ENCODE measurements at places on chromosomes 1 and 21.

DNA sequence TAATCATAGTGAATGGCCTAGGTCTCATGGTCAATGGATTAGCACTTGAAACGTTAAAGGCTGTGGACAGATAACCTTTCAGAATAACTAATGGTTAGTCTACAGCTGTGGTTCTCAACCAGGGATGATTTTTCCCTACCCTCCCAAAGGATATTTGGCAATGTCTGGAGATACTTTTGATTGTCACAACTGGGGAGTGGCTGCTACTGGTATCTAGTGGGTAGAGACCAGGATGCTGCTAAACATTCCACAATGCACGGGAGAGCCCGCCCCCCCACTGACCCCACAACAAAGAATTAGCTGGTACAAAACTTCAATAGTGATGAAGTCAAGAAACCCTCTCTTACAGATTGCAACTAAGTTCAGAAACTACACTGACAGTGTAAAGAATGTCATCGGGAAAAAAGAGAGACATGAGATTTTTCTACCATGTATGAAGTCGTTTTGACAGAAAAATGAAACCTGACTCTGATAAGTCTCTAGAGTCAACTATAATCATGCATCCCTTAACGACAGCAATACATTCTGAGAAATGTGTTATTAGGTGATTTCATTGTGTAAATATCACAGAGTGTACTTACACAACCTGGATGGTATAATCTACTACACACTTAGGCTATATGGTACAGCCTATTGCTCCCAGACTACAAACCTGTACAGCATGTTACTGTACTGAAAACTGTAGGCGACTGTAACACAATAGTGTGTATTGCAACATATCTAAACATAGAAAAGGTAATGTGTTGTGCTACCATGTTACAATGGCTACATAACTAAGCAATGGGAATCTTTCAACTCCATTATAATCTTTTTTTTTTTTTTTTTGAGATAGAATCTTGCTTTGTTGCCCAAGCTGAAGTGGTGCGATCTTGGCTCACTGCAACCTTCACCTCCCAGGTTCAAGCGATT is 49.7 kb upstream of the PRDX6 start:
- DNase-seq, result no peak

- peak; percentile 60 for DNase-seq
Measured at GRCh38 chr21:42062236-42063022, 8.7 kb upstream of the UMODL1 start.

DNA sequence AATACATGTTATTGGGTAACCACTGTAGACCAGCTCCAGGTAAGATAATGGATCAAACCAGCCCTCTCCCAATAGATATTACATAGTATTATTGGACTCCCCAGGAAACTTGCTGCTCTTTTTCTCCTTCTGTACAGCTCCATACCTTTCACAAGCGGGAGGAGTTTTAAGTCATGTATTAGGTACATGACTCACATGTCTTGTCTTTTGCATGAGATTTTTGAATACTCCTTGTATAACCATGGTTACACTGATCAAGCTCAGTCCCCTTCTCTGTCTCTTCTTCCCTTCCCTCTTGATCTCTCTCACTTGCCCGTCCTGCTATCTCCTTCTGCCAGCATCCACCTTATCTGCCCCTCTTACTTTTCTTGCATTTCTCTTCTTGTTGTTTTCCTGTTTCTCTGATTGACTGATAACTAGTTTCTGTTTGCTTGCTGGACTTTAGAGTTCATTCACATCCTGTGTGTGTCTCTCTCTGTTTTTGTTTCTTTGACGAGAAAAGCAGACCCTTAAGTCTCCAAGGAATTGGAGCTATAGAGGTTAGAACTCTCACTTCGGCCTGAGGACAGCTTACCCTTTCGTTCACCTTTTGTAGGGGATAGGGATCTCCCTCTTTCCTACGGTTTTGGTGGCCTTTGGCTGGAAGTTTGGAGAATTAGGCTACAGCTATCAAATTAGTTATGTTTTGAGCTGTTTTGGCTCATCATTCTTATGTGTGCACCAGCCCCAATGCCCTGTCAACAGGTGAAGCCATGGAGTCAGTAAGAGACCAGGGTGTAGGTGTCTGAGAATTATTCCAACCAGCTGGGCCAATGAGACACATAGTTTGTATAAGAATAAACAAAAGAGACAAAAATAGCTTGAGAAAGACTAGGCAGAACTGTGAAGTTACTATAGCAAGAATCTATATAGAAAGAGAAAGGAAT is 49.0 kb upstream of the ASB17 start:
- DNase-seq, result no peak

DNA sequence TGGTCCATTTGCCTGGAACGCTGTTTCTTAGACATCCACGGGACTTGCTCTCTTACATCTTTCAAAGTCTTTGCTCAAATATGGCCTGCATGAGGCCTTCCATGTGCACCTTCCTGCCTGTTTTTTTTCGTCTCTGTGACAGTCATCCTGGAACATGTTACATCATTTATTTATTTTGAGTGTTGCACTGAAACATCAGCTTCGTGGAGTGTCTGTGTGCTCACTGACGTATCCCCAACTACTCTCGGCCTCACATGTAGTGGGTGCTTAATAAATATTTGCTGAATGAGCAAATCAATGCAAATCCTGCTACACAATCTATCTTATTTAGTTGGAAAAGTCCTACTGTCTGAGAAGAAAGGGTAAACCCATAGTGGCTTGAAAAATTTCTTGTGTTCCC is 11.4 kb upstream of the RHOU start:
- DNase-seq, result no peak

GRCh38 chr1:44292651-44293050 is 62.4 kb downstream of the ERI3 start:
- DNase-seq, result no peak

DNA sequence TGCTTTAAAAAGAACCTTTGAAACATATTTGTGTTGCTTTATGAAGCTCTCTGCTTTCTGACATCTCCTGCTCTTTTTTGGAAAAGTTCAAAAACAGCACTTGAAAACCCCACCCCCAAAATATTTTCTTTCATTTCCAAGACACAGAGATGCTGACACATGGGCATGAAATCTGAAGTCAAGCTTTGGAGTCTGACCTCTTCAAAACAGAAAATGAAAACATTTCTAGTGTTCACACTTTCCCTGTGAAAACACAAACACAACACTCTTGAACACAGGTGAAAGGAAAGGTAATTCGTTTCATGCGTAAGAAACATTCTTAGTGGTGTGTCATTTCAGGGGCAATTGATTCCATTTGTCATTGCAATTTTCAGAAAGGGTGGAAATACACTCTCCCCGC is 10.8 kb downstream of the NGF start:
- no peak for DNase-seq

GRCh38 chr1:113874012-113874879 is 2.7 kb upstream of the PTPN22 start:
- no peak for DNase-seq

- no peak for DNase-seq
Measured at GRCh38 chr1:10113501-10113900, 80.7 kb downstream of the UBE4B start.

- DNase-seq, result no peak
Measured at GRCh38 chr21:10464975-10465374, 56.4 kb upstream of the TPTE start.
